8988T (cell line): ENCODE measurements at places on chromosomes 11 and 22.

- peak; percentile 80 for DNase-seq
Observed at GRCh38 chr22:28800308-28801041, at the start of gene XBP1. Gene XBP1 (minus strand): TSS chr22:28800569.

DNA sequence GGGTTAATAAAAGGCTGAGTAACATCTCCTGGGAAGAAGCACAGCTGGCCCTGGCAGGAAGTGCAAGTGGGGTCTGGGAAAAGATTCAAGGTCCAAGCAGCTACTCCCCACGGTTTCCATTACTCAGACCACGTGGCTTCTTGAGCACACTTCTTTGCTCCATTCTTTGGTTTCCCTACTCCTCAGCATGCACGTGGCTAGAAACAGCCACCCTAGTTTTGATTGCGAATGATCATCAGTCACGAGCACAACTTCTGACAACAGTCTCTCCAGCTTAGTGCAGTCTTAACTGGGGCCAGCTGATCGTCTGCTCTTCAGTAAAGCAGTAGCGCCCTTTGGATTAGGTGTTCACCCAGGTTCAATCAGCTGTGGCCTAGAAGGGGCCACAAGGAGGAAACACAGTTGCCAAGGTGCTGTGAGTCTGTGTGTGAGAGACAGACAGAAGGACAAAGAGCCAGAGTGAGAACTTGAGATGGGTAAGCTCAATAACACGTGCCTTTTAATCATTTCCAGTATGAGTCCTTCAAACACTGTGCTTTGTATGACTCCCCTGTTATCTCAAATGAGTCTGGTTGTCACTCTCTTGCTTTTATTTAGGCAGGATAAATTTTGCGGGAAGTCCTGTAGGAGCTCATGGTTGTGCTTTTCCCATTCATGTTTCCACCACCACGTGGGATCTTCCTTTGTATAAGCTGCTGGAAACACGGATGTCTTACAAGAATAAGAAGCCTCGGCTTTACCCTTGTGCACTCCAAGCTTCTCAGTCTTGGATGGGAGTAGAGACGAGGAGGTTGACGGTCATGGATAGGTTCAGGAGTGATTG lies 901 bp upstream of the PARVA start:
- DNase-seq: no peak

DNA sequence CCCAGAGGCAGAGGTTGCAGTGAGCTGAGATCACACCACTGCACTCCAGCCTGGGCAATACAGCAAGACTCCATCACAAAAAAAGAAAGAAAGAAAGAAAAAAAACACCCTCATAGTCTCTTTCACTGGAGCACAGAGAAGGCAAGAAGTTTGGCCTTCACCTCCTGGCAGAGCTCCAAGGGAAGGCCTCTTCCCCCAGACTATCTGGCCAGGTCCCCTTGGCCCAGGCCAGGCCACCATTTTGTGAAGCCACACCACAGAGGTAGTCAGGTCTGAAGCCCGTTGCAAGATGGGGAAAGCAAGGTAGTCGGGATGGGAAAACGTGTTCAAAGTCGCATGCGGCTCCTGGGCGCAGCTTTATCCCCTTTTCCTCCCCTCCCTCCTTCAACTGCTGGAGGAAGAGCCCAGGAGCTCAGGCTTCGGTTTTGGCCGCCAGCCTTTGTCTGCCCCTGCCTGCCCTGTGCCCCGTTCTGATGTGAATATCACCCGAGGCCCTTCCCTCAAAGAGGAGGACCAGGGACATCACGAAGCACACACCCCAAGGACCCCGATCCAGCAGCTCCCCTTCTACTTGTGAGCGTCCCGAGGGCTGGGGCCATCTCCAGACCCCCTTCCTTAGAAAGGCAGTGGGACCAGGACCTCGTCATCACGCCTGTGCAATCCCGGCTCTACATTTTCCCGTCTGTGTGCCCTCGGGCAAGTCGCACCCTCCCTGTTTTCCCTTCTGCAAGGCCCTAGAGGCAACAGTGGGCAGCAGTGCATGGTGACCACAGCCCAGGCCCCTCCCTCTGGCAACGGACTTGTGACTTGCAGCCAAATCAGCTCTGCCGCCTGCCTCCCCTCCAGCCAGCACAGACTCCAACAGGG lies 17.7 kb downstream of the CABP7 start:
- DNase-seq: no peak

DNA sequence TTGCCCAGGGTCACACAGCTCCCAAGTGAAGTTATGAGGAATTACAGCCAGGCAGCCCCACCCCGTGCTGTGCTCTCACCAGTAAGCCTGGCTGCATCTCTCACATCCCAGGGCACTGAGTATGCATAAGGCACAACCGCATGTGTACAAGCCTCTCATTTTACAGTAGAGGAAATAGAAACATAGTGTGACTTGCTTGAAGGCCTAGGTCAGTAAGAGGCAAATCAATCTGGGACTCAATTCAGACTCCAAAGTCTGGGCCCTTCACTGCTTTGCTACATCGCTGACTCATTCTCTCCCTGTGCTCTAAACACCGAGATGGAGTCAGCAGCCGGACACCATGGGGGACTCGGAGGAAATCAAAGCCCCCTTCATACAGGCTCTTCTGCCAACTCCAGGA lies 7.9 kb downstream of the ABTB2 start:
- DNase-seq: no peak

DNA sequence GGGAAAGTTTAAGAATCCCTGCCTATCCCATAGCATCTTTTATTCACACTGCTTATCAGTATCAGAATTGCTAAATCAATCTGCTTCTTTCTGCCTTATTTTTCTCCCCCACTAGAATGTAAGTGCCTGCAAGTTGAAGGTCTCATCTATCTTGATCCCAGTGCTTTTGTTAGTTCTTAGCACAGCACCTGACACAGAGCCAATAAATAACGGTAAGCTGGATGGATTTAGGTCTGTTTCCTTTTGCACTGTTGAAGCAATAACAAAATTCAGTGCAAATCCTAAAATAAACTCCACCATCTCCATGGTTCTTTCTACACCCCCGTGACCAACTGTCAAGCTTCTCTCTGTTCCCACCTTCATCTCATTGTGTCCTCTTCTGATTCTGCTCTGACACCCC lies 36.7 kb upstream of the CD44 start:
- no peak for DNase-seq
